Muscle of leg (tissue), 16 donors: ENCODE measurements at places on chromosomes 11 and 22. TPM values are rescaled to one million over a fixed set of nuclear protein-coding genes. Genes with fewer than 3 reads are reported as not detected.

DNA sequence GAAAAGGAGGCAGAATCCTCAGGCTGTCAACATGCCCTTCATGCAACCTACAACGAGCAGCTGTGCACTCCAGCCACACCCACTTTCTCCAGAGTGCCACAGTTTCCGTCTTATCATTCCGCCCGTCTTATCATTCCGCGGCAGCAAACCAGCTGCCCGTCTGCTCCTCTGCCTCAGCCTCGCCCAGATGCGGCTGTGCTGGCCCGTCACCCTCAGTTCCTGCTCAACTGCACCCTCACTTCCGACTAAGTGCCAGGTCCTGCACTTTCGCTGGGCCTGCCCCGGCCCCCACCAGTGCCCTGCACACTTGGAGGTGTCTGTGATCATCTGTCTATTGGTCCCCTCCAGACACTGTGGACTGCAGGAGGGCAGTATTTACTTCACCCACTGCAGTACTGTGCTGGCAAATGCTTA lies 43.7 kb downstream of the MICAL3 start:
- DNase-seq, result peak; percentile 49
- H3K36me3 ChIP-seq, result no peaks in the 10 kb centered on the region
- no peaks in the 10 kb centered on the region for H3K27me3 ChIP-seq
- no peak overlapping the region for H3K4me3 ChIP-seq
- peaks cover 13% of the 10 kb centered on the region for H3K4me1 ChIP-seq
- peak overlapping the region; percentile 65 for H3K27ac ChIP-seq

TMEM179B gene
- total RNA-seq, result 22.1 TPM

SMIM35 gene
- total RNA-seq, result under 0.01 TPM

- H3K4me1 ChIP-seq, result peaks cover 10% of the 10 kb centered on the region
- no peak overlapping the region for H3K27ac ChIP-seq
- peaks cover 50% of the 10 kb centered on the region for H3K36me3 ChIP-seq
- H3K27me3 ChIP-seq, result no peaks in the 10 kb centered on the region
Observed at GRCh38 chr22:41576877-41577276, 12.8 kb downstream of the PMM1 start.

DNA sequence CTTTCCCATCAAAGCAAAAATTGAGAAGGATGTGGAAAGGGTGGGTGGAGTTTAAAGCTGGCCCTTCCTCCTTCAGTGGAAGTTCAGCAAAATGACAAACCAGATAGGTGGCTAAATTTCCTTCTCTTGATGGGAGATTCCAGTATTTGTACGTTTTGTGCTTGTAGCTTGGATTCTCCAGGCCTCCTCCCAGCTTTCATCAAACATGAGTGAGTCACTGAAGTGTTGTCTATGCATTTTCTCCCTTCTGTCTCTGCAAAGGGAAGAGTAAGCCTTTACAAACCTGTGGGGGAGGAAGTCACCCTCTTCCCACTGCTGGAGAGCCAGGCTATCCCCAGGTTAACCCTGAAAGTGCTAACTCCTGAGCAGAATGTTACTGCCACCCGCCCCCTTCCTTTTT lies 6.4 kb downstream of the MARK2 start:
- H3K4me3 ChIP-seq, result no peak overlapping the region
- H3K27ac ChIP-seq, result no peak overlapping the region
- H3K36me3 ChIP-seq, result peaks cover 36% of the 10 kb centered on the region
- H3K4me1 ChIP-seq, result peaks cover 17% of the 10 kb centered on the region
- H3K27me3 ChIP-seq, result no peaks in the 10 kb centered on the region

NAALAD2 gene
- total RNA-seq, result 5.5 TPM

OR5B12 gene
- not detected for total RNA-seq

- no peak for DNase-seq
- no peaks in the 10 kb centered on the region for H3K27me3 ChIP-seq
- H3K4me3 ChIP-seq, result no peak overlapping the region
- no peak overlapping the region for H3K27ac ChIP-seq
- H3K4me1 ChIP-seq, result peaks cover 6% of the 10 kb centered on the region
Observed at GRCh38 chr11:85752201-85752889, 58.6 kb downstream of the SYTL2 start.

OOSP1 gene
- not detected for total RNA-seq

DNA sequence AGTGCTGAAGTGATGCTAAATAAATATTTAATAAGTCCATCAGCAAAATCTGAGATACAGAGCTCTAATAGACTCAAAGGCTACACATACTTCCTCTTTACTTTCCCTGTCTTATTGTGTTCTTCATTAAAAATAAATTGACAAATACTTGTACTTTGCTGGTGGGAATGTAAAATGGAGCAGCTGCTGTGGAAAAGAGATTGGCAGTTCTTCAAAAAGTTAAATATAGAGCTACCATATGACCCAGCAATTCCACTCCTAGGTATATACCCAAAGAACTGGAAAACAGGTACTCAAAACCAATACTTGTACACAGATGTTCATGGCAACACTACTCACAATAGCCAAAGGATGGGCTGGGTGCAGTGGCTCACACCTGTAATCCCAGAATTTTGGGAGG lies 76.0 kb downstream of the RBFOX2 start:
- no peaks in the 10 kb centered on the region for H3K4me1 ChIP-seq
- H3K27ac ChIP-seq, result no peak overlapping the region
- no peak for DNase-seq
- no peaks in the 10 kb centered on the region for H3K36me3 ChIP-seq

ARHGAP20 gene
- 7.6 TPM for total RNA-seq

BTBD18 gene
- not detected for total RNA-seq

GRCh38 chr22:37546437-37547250 lies 13.6 kb upstream of the CDC42EP1 start:
- no peak overlapping the region for H3K4me3 ChIP-seq
- DNase-seq, result peak; percentile 96
- H3K36me3 ChIP-seq, result no peaks in the 10 kb centered on the region
- peak overlapping the region; percentile 97 for H3K27ac ChIP-seq

POU2AF2 gene
- not detected for total RNA-seq

GRCh38 chr11:65121447-65121864 lies 478 bp downstream of the FAU start:
- H3K27ac ChIP-seq, result peak overlapping the region; percentile 96
- H3K4me3 ChIP-seq, result peak overlapping the region; percentile 90
- no peaks in the 10 kb centered on the region for H3K27me3 ChIP-seq
- DNase-seq, result no peak
- peaks cover 25% of the 10 kb centered on the region for H3K4me1 ChIP-seq

DNA sequence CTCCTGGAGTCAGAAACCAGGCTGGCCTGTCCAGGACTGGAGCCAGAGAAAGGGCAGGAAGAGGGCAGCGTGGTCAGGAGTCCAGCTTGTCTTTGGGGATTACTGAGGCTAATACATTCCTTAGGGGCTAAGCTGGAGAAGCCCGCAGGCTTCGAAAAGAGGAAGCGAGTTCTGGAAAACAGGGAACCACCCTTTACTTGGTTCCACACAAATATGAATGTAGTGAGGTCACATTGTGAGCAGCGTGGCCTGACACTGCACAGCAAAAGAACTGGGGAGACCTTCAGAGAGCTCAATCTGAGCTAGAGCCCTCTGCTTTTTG lies 132.3 kb downstream of the CEP164 start:
- peaks cover 2% of the 10 kb centered on the region for H3K27me3 ChIP-seq
- H3K36me3 ChIP-seq, result no peaks in the 10 kb centered on the region
- H3K4me3 ChIP-seq, result no peak overlapping the region

- H3K27me3 ChIP-seq, result no peaks in the 10 kb centered on the region
- no peak overlapping the region for H3K27ac ChIP-seq
- no peak for DNase-seq
- H3K4me1 ChIP-seq, result no peaks in the 10 kb centered on the region
- H3K4me3 ChIP-seq, result no peak overlapping the region
Observed at GRCh38 chr11:100383357-100383865, 303.7 kb upstream of the ARHGAP42 start.

GRCh38 chr11:79042824-79043223 lies 398.0 kb downstream of the TENM4 start:
- H3K27ac ChIP-seq, result no peak overlapping the region
- H3K4me3 ChIP-seq, result no peak overlapping the region
- DNase-seq, result no peak
- H3K4me1 ChIP-seq, result peaks cover 19% of the 10 kb centered on the region
- H3K36me3 ChIP-seq, result no peaks in the 10 kb centered on the region

DNA sequence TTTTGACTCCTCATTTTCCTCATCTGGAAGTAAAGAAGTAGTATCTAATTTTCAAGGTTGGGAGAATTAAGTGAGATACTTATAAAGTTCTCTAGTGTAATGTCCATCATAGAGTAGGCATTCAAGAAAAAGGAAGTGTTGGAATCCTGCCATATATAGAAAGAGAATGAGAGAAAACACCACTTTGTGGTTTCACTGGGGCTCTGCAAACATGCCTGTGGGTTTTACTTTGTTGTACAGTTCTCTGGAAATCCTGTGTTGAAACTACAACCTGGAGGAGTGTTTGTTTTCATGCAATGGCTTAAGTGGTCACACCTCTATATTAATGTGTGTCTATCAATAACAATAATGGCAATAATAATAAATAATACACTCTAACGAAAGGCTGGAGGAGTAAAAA lies 741.7 kb downstream of the NELL1 start:
- H3K36me3 ChIP-seq, result no peaks in the 10 kb centered on the region
- H3K4me1 ChIP-seq, result no peaks in the 10 kb centered on the region
- H3K27me3 ChIP-seq, result no peaks in the 10 kb centered on the region
- H3K27ac ChIP-seq, result no peak overlapping the region
- DNase-seq, result no peak

PRDM11 gene
- 20.7 TPM for total RNA-seq
